ENCODE measurements at places on chromosomes 7 and 10.

- DNase-seq = no peak
These were observed 45.6 kb downstream of the SPDYE5 start for GRCh38 chr7:75537731-75538130.

DNA sequence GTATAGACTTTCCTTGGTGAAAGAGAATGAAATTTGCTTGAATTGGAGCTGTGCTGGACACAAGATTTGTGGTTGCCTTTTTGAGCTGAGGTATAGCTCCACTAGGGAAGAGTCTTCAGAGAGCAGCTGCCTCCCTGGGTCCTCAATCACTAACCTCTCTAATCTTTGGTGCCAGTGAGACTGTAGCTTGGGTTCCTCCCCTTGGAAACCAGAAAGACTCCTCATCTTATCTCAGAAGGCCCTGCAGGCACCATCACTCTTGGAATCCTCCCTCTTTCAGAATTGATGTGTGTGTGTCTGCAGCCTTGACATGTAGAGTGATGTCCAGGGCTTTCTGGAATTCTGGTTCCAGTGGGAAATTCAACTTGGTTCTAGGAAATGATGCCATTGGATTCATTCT lies 426.5 kb downstream of the RPS24 start:
- no peak for DNase-seq

- no peak for DNase-seq
These were observed 65.8 kb upstream of the PRKAR2B start for GRCh38 chr7:106978425-106979420.

- DNase-seq = no peak
These were observed 218.9 kb upstream of the LYZL1 start for GRCh38 chr10:29069941-29070340.

GRCh38 chr7:2604608-2605174 lies 27.1 kb upstream of the TTYH3 start:
- no peak for DNase-seq

DNA sequence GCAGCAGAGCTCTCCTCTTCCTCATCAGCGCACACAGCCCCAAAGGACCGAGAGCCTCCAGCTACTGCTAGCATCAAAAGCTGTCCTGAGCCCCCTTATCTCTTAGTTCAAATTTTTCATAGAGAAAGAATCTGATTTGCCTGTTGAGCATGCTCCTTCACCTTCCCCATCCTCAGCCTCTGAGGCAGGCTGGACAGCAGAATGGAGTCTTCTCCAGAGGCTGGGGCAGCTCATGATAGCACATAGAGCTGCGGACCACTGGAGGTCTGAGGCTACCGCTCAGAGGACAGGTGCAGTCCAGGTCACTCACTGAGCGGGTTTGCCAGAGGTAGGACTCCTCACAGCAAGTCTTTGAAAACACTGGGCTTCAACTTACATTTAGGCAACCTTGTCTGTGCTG lies 72.8 kb upstream of the GRB10 start:
- no peak for DNase-seq

DNA sequence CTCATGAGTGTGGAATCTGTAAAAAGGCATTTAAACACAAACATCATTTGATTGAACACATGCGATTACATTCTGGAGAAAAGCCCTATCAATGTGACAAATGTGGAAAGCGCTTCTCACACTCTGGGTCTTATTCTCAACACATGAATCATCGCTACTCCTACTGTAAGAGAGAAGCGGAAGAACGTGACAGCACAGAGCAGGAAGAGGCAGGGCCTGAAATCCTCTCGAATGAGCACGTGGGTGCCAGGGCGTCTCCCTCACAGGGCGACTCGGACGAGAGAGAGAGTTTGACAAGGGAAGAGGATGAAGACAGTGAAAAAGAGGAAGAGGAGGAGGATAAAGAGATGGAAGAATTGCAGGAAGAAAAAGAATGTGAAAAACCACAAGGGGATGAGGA lies 207.7 kb downstream of the ZEB1 start:
- no peak for DNase-seq

- DNase-seq = no peak
These were observed 90.9 kb downstream of the TPST1 start for GRCh38 chr7:66296001-66296521.

GRCh38 chr10:79138449-79139123 lies 69.8 kb downstream of the ZMIZ1 start:
- DNase-seq = no peak

DNA sequence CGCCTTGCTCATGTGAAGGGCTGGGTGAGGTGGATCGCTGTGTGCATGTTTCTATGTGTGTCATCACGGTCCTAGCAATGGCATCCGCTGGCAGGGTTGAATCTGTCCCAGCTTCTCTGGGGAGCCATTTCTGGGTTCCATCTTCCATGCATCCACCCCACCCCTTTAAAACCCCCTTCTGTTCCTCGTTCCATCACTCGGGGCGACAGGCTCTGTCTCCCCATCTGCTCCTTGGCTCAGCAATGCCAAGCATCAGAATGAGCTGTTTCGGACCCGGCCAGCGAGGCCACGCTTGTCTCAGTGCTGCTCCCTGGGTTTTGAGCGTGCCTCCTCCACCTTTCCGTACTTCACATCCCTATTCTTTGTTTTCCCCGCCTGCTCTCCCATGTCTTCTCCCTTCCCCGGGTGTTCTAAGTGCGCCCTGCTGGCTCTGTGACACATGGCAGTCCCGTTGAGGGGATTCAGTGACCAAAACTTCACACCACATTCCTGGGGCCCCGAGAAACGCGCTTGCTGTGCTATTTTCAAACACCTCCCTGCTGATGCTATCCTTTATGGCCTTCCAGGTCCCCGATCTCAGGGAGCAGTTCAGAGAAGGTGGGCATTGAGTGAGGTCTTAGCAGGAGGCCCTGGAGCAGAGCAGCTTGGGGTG lies 554.1 kb upstream of the FOXK1 start:
- no peak for DNase-seq

GRCh38 chr7:1926908-1927306 lies 256.8 kb downstream of the ELFN1 start:
- DNase-seq = no peak

- no peak for DNase-seq
These were observed 1.6 kb downstream of the FOXL3 start for GRCh38 chr7:291373-292092.

GRCh38 chr10:66982792-66983474 lies 57.1 kb downstream of the LRRTM3 start:
- no peak for DNase-seq

GRCh38 chr7:129848436-129848835 lies 104.3 kb downstream of the UBE2H start:
- no peak for DNase-seq

DNA sequence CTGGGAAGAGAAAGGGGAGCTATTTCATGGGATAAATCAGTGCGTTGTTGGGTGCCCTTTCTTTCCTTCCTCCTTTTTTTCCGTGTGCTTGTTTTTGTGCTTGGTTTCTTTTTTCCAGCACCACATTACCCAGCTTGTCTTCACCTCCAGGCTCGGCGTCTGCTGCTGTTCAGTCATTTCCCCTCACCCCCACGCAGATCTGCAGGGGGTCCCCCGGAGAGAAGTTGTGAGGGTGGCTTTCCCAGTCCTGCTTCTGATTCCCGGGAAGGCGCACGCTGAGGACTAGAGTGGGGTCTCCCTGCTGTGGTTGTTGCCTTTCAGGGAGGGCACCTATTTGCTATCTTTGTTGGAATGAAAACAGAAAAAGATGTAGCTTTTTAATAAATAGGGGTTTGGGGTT lies 1.6 kb downstream of the CAMK1D start:
- no peak for DNase-seq

- no peak for DNase-seq
These were observed 1225.5 kb upstream of the CELF2 start for GRCh38 chr10:9792181-9792580.

DNA sequence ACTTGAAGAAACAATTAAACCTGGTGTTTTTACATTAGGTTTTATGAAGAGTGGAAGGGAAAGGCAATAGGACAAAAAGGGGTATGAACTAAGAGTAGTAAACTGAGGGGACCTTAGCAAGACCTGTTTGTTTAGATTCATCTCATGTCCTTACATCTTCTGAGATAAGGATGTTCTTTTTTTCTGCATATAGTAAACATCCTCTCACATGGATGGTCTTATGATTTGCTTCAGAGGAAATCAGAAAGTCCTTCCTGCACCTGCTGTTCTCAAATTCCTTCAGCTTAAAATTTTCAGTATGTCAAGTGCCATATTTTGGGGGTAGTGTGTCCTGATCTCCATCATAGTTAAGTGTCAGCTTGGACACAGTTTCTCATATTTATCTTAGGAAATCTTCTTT lies 232.6 kb downstream of the ADK start:
- DNase-seq = no peak

DNA sequence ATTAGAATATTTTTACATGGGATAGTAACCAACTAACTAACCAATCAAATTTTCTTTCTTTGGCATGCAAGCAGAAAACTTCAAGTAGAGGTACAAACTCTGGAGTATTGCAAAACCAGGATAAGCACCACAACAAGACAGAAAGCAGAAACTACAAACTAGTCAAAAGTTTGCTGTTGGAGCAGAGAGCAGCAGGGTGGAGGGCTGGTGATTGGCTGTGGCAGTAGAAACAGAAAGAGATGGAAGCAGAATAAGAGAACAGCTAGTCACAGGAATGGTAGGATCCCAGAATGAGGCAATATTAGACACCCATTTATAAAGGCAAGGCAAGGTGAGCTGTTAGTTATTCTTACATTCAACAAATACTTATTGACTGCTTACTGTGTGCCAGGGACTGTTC lies 6.8 kb upstream of the MACC1 start:
- DNase-seq = no peak

GRCh38 chr10:132912713-132913558 lies 29.4 kb downstream of the CFAP46 start:
- DNase-seq = no peak

GRCh38 chr7:76056241-76056640 lies 8.3 kb downstream of the MDH2 start:
- no peak for DNase-seq

DNA sequence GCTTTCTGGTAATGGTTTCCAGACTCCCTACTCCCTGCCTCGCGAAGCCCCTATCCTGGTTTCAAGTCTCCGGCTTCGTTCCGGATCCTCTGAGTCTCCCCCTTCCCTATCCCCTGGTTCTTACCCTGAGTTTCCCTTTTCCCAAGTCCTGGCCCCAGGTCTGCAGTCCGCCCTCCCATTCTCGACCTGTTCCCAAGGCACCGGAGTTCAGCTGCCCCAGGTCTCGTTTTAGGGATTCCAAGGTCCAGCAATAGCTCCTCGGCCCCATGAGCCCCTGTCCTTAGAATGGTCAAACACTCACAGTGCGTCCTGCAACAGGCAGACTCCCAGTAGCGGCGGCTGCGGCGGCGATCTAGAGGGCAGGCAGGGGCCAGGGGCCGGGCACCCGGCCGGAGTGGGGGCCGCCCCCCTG lies 274 bp downstream of the PITX3 start:
- DNase-seq = no peak
